Common myeloid progenitor, CD34-positive (primary cell): ENCODE measurements at places on chromosomes 7 and 10.

GRCh38 chr7:91945476-91945875 lies 4.8 kb downstream of the AKAP9 start:
- DNase-seq, result peak; percentile 56

GRCh38 chr10:83165265-83165664 lies 974.0 kb upstream of the GHITM start:
- no peak for DNase-seq

DNA sequence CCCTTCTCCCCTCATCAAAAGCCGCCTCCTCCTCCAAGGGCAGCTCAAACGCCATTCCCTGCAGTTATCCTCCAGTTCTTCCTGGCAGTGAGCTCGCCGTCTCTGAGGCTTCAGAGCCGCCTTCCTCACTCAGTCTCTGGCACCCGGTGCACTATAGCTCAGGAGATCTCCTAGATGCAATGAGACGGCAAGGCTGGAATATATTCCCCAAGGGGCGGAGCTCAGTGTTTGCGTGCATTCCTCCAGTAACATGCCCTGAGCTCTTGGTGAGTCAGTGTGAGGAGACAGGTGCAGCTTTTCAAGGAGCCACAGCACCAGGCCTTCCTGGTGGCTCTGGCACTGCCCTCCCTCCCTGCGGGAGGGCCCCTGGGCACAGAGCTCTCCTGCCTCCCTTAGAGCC lies 512.6 kb upstream of the FOXK1 start:
- no peak for DNase-seq

GRCh38 chr7:50826371-50827172 lies 43.9 kb upstream of the GRB10 start:
- peak; percentile 91 for DNase-seq

DNA sequence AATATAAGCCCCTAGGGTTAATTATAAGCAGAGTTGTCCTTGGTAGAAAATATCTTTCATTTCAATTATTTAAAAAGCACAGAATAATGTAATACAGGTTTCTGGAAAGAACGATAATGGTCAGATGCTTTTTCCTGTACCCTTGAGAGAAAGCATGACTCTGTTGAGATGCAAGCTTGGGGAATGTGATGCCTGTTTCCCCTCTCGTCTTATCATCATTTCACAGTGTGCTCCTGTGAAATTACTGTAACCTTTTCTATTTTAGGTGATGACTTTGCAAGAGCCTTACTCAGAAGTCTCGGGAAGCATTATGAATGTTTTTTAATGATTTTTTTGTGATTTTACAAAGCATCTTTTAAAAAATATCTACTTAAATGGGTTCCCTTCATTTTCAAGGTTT lies 243.0 kb downstream of the POLR1F start:
- peak; percentile 51 for DNase-seq

GRCh38 chr10:78764846-78765430 lies 303.8 kb upstream of the ZMIZ1 start:
- DNase-seq, result no peak

DNA sequence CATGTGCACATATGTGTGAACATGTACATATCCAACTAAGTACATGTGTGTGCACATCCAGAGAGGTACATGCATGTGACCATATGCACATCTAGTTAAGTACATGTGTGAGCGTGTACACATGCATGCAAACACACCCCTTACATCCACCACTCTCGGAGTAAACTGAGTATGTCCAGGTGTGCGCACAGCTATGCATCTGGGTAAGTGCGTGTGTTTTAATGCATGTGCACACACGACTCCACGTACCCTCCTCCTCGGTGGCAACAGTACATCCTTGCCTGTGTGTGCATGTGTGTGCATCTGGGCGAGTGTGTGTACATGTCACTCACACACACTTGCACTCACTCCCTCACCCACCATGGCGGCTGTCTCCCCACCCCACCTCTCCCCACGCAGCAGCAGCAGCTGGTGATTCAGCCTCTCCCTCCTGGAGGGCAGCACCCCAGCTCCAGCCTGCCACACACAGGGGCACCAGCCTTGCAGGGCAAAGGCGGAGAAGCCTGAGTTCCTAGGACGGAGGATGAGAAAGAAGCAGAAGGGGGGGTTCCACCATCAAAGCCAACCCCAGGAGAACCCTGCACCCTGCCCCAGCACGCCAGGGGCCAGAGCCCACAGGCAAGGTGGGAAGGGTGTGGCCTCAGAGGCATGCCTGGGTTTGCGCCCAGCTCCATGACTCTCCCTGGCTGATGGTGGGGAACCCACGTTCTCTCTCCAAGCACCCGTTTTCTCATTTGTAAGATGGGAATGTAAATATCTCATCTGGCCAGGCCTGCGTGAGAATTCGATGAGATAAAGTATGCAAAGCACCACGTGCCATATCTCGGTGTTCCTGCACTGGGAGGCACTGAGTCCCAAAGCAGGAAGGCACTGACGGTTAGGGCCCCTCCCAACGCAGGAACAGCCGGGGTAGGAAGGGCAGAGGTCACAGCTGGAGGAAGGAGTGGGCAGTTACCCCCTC lies 27.7 kb upstream of the DNAAF5 start:
- DNase-seq, result no peak

DNA sequence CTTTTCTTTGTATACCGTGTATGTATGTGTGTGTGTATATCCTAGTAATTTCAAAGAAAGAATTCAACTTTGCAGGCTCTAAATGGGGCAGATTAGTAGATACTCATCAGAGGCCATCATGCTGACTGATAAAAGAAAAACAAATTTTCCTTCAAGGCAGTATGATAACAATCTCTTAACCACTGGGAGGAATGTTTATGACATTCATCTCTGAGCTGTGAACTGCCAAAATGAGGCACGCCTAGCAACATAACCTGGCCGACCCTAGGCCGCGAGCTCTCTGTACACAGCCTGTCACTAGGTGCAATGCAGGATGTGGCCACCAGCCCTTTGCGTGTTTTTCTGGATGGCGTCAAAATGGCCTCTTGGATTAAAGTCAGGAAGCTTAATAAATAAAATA lies 343.7 kb upstream of the GALNT17 start:
- no peak for DNase-seq

DNA sequence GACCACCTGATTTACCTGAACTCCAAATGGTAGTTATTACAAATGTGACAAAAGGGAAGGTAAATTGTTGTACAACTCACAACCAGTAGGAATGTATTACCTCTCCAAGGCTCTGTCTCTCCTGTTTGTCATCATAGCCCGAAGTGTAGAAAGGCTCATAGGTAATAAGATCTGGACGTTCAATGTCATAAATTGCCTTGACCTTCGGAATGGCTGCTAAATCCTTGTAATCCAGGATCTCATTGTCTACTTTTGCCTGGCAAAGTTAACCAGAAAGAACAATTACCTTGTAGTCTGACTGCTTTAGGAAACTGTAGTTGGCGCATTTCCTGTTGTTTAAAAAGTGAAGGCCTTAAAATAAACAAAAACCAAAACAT lies 68.6 kb upstream of the AFAP1L2 start:
- no peak for DNase-seq
